Fibroblast of the aortic adventitia (primary cell): ENCODE measurements at places on chromosomes 7 and 10.
A peak's percentile ranks its signal among the peaks of the same experiment; 100 is the strongest.

DNA sequence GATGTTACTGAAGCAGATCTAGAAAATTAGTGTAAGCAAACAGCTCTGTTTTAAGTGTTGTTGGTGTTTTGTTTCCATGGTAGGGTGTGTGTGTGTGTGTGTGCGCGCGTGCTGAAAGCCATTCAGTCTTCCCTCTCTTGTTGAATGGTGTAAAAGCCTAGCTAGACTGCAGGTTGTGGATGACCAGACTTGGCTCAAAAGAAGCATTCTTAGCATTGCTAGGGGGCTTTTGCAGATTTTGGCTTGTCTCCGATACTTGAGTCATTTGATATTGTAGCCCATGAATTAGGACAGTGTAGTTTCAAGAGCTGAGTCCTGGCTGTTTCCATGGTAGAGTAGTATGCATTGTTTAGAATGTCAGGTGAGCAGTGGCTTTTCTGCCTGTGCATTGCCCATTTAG lies 99.1 kb downstream of the SND1 start:
- DNase-seq, result peak; percentile 83

- DNase-seq, result no peak
Observed at GRCh38 chr10:60031183-60031582, 124.8 kb upstream of the CCDC6 start.

GRCh38 chr7:44072364-44073231 lies 7.2 kb upstream of the PGAM2 start:
- DNase-seq, result peak; percentile 92

DNA sequence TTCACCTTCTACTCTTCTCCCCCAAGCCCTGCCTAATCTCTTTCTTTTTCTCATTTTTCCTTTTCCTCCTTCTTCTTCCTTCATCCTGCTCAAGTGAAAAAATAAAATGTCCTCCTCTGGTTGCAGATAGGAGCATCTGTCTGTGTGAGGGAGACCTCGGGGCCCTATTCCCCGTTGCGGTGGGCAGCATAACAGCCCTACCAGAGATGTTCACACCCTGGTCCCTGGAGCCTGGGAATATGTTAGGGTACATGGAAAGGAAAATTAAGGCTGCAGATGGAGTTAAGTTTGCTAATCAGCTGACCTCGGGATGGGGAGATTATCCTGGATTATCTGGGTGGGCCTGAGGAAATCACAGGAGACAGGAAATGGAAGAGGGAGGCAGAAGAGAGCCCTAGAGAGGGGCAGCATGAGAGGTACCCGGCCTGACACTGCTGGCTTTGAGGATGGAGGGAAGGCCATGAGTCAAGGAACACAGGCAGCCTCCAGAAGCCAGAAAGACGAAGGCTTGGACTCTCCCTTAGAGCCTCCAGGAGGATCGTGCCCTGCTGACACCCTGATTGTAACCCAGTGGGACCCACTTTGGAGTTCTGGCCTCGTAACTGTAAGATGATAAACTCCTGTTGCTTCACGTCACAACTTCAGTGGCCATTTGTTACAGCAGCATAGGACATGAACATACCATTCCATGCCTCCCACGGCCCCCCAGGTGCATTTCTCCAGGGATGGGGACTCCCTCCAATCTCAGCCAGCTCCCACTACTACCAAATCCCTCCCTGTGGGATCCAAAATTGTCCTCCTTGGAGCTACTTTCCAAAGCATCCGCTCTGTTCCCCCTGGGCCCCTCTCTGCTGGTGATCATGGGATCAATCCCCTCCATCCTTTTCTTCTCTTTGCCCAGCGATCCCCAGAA lies 39.0 kb upstream of the ZMIZ1 start:
- no peak for DNase-seq

DNA sequence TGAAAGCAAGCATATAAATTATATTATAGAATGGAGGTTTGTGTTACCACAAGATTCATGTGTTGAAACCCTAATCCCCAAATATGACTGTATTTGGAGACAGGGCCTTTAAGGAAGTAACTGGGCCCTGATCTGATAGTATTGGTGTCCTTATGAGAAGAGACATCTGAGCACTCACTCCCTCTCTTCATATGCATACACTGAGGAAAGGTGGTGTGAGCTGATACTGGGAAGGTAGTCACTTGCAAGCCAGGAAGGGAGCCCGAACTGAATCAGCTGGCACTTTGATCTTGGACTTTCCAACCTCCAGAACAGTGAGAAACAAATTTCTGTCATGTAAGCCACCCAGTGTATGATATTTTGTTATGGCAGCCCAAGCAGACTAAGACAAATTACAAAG lies 66.9 kb upstream of the RHOBTB1 start:
- DNase-seq, result no peak

DNA sequence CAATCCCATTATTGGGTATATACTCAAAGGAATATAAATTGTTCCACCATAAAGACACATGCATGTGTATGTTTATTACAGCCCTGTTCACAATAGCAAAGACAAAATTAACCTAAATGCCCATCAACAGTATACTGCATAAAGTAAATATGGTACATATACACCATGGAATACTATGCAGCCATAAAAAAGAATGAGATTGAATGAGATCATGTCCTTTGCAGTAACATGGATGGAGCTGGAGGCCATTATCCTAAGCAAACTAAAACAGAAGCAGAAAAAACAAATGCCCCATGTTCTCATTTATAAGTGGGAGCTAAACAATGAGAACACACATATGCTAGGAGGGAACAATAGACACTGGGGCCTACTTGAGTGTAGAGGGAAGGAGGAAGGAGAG lies 44.7 kb upstream of the CROT start:
- no peak for DNase-seq

DNA sequence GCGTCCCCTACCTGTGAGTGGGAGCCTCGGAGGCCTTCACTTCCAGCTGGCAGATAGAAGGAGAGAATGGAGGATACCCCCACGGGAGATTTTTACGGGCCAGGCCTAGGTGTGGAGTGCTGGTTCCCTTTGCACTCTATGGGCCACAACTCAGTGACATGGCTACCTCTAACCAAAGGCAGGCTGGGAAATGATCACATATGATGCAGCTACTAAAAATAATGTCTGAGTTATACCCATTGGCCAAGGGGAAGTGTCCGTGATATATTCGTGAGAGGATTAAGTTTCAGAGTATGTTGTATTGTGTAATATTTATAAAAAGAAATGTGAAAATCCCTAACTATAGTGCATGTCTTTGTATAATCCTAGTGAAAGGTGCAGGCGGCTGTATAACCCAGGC lies 13.5 kb upstream of the HIPK2 start:
- no peak for DNase-seq

DNA sequence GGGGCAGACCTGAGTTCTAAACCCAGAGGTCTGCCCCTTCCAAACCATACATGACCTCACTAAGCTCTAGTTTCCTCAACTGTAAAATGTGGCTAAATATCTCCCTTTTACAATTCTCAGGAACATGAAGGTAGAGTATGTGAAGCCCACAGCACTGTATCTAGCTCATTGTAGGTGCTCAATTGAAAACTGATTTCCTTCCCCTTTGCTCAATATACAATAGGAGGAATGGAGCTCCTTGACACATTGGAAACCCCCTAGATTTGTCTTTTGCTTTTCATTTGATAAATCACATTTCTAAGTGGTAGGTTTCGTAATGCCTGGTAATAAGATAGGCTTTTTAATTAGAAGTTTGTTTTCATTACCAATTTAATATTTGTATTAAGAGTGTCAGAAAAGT lies 153.3 kb downstream of the ARID5B start:
- DNase-seq, result no peak

DNA sequence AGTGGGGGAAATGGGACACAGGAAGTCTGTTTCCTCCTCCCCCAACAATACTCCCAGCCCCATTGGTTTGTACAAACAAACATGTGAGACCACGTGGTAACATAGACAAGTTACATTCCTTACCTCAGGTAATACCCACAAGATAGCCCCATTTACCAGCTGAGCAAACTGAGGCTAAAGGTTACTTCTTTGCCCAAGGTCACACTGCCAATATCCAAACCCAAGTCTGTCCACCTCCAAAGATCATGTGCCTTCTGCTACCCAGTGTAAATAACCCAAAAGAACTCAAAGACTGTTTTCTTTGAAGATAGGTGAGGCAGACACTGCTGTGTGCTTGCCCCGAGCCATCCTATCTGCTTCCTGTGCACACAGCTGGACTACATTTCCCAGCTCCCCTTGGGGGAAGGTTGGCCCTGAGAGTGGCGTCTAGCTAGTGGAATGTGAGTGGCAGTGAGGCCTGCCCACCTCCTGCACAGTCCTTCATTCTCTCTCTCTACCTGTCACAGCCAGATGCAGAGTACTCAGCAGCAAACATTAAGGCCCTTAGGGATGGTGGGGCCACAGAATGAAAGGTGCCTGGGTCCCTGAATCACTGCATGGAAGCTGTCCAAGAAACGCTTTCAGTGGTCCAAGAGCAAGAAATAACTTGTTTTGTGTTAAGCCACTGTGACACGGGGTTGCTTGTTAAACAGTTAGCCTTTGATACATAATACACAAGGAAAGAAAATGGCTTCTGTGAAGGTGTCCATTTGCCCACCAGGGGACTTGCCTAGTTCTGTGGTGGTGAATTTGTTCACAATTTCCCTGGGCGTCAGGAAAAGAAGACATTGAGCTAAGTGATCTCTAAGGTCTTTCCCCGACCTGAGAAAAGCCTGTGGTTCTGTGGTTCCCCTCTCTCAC lies 257.7 kb upstream of the NFE2L3 start:
- no peak for DNase-seq

DNA sequence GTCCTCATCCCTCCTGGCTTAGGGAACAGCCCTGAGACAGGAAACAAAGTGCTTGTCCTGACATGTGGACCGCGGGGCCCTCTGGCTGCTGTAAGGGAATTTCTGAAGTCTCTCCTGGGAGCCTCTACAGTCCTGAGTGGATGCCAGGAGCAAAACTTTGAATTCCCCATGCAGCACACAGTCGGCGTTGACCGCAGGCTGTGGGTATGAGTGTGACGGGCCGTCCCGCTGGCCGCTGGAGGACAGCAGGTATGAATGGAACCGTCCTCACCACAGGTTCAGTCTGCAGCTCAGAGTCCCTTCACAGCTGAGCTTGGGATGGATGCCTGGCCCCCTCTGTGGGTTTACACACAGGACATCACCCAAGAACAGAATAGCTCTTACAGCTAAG lies 94.9 kb downstream of the GPR26 start:
- no peak for DNase-seq

- DNase-seq, result no peak
Observed at GRCh38 chr7:28479507-28479947, 67.2 kb downstream of the CREB5 start.

DNA sequence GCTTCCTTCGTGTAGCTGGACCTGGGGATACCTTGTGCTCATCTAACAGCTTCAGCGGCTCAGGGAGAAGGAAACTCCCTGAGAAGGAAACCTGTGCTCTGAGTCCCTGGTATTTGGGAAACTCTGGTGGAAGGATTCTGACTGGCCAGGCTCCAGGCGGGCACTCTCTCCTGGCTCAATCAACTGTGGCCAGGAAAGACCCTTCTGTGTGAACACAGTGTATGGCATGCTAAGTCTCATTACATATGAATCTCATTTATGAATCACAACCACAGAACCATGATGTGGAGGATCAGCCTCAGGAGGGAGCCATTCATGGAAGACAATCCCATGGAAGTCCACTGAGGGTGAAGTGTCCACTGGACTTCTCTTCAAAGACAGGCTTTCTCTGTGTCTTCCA lies 20.9 kb downstream of the NPS start:
- no peak for DNase-seq

DNA sequence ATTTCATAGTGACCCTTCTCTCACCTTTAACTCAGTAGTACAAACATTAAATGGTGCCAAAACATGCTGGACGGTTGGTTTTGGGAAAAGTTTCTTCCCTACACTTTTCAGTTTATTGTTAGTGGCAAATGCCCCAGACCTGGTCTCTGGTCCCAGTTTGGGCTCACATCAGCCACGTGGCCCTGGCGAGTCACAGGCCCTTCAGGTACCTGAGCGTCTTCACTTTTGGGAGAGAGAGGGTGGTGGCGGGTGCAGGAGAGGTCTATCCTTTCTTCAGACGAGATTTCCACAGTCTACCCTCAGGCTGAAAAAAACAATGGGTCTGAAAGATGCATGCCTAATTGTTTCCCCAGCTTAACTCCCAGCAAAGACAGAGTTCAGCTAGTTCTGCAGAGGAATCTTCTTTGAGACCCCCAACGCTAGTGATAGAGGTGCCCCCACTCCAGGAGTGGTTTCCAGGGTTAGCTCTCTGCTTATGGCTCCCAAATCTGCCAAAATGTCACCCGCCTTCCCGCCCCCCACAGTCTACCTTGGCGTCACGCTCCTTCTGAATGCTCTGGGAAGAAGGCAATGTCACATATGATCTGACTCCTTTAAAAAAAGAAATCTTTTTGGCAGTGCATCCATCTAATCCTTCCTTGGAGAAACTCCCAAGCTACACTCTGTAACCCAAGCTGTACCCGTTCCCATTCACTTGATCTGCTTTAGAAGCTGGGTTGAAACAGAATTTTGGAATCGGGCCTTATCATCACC lies 384.8 kb upstream of the FOXK1 start:
- no peak for DNase-seq

GRCh38 chr7:78260826-78261225 lies 462.3 kb downstream of the PHTF2 start:
- no peak for DNase-seq

GRCh38 chr7:63521-64021 lies 128.8 kb upstream of the FAM20C start:
- no peak for DNase-seq

GRCh38 chr7:47730142-47730541 lies 148.2 kb upstream of the TNS3 start:
- DNase-seq, result peak; percentile 5

DNA sequence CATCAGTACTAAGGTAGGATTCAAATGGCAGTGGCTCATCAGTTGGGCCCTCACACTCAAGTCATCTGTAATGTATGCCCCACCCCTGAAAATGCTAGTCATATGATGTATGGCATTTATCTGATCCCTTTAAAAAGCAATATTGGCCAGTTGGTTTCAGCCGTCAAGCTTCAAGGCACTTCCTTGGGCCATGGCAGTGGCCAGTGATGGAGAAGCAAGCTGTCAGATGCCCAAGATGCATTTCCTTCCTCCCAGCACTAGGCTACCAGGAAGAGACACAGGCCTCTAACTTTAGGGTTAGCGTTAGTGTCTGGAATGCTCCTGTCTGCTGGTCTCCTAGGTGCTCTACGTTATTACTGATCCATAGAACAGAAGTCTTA lies 64.1 kb downstream of the PIK3AP1 start:
- no peak for DNase-seq

GRCh38 chr7:39428221-39428620 lies 138.0 kb upstream of the YAE1 start:
- DNase-seq, result peak; percentile 78

GRCh38 chr7:52053525-52053924 lies 736.9 kb upstream of the COBL start:
- DNase-seq, result no peak

GRCh38 chr10:88149906-88150305 lies 286.5 kb downstream of the PTEN start:
- peak; percentile 68 for DNase-seq

- no peak for DNase-seq
Observed at GRCh38 chr7:43825391-43825808, 43.9 kb downstream of the MRPS24 start.
